ENCODE measurements at places on chromosomes 1 and 21.

- no peak for DNase-seq
These were observed 312.2 kb downstream of the SPATA17 start for GRCh38 chr1:217943361-217943760.

GRCh38 chr1:187987236-187987776 lies 1158.6 kb downstream of the PLA2G4A start:
- no peak for DNase-seq

DNA sequence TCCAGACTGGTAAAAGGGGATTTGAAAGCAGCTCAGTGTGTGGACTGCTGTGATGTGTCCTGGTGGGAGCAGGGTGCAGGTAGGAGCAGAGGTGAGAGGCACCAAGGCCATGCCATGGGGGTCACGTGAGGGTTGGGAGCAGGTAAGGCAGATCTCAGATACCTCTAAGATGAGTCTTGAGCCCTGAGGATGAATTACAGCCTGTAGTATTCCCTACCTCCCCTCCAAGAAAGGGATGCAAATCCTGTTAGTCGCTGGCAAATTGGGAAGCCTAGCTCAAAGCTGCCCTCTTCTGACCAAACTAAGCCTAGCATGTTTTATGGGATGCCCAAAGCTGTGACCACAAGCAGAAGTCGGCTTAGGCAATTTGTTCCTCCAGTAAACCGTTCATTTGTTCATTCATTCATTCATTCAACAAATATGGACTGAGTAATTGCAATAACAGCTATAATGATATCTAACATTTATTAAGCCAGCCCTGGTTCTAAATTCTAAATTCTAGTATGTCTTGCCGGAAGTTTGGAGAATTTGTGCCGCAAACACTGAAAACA lies 3.9 kb upstream of the NUAK2 start:
- DNase-seq, result peak; percentile 61

DNA sequence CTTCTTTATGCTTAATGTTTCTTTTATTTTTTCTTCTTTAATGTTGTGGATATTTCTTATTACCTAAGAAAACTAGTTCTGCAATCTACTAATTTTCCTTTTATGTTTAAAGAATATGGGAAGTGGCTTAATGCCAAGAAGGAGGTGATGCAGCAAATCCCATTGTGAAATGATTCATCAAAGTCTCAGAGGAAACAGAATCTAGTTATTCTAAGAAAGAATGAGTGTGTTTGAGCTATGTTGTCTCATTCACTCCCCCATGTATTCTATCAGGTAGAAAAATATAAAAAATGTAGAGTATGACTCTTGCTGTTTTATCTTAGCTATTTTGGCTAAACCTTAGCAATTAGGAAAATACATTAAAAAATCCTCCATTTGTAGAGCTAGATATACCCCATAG lies 659.9 kb upstream of the RGS18 start:
- no peak for DNase-seq

DNA sequence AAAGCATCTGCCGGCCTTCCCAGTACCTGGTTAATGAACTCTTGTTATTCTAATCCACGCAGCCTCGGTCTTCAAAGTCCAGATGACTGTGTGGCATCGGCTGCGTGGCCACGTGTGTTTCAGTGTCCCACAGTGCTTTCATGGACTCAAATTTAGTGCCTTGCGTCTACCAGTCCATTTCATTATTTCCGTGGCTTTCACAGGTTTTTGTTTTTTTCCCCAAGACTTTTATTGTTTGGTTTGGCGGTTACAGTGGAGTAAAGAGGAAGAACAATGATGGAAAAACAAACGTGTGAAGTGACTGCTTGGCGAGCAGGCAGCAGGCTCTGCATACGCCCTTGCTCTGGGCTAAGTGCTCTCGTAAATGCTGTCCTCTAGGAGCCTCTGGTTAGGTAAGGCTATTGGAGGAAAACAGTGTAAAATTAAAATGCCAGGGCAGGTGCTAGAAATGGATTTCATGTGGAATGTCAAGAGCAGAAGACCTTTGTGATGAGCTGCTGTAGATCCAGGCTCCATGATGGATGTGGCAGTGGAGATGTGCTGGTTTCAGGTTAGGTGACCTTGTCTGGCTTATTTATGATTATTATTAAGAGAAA lies 536.3 kb downstream of the KIF26B start:
- no peak for DNase-seq

- DNase-seq, result no peak
These were observed 24.8 kb upstream of the CITED4 start for GRCh38 chr1:40887012-40887378.

GRCh38 chr1:192357924-192358323 lies 41.1 kb downstream of the RGS21 start:
- DNase-seq, result no peak
